ENCODE measurements at places on chromosomes 16 and 17.
A peak's percentile ranks its signal among the peaks of the same experiment; 100 is the strongest.

- ATAC-seq: no peak
Observed at GRCh38 chr16:65769776-65770438, 596.6 kb upstream of the CDH5 start.

- no peak for ATAC-seq
Observed at GRCh38 chr17:9211133-9211765, 189.9 kb downstream of the NTN1 start.

DNA sequence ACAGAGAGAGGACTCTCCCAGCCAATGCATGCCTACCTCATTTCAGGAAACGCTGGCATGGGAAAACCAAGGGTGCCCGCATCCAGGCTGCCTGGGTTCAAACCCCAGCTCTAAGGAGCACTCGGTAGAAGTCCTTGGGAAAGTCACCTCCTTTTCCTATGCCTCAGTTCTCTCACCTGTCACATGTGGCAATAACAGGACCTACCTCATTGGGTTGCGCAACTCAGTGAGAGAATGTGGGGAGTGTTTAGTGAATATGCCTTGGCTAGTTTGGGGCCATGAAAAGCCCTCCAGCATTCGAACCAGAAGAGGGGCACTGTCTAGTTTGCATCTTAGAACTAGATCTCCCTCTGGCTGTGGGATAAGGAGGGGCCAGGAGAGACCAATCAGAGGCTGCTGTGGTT, 9.0 kb upstream of the NXPH3 start:
- no peak for ATAC-seq

DNA sequence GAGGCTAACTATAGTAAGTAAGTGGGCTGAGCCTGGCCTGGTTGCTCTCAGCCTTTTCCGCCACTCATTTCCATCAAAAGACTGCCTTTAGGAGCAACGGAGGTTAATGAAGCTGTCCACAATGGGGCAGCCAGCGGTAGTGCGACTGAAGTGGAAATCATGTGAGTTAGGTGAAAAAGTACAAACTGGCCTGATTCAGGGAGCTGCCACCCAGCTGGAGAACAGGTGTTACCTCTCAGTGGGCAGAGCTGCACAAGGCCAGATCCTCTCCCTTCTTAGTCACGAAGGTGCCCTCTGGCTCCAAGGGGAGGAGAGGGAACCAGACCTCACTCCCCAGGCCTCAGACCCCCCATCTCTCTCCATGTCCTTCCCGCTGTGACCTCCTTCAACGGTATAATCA, 34.4 kb upstream of the CDRT4 start:
- no peak for ATAC-seq

GRCh38 chr17:39642291-39643074, 5.5 kb downstream of the STARD3 start:
- ATAC-seq: no peak

- ATAC-seq: peak; percentile 85
Observed at GRCh38 chr16:30949650-30950515, 1.0 kb downstream of the ORAI3 start.

DNA sequence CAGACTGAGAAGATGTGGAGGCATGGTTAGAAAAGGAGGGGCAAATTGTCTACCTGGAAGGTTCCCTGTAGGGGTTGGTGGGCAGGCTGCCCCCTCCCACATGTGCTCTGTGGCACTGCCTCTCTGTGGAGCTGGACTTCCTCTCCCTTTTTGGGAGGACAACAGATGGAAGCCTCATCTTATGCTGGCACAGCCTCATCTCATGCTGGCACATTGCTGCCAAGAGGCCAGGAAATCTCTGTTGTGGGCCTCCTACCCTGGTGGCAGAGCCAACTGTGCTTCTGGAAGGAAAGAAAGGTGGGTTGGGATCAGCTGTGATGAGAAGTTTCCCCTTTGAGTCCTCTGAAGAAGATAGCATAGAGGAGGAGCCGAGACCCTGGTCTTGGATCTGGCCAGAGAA, 19.7 kb upstream of the BRD7 start:
- no peak for ATAC-seq

- ATAC-seq: no peak
Observed at GRCh38 chr17:38541281-38541680, 64.5 kb downstream of the SRCIN1 start.

GRCh38 chr16:3054965-3055733, 8.8 kb downstream of the MMP25 start:
- no peak for ATAC-seq

DNA sequence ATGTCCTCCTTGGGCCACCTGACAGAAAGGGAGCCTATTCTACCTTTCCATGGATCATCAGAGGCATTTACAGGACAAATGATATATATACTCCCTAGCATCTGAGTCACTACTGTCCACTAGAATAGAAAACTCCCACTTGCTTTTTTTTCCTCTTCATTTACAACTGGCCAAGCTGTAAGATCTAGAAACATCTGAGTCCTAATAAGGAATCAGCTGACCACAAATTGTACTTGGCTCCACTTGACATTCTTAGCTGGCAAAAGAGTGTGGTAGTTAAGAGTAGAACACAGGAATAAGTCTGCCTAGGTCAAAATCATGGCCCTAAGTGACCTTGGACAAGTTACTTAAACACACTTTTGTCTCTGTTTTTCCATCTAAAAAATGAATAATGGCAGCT, 5.2 kb downstream of the RUSF1 start:
- ATAC-seq: no peak

DNA sequence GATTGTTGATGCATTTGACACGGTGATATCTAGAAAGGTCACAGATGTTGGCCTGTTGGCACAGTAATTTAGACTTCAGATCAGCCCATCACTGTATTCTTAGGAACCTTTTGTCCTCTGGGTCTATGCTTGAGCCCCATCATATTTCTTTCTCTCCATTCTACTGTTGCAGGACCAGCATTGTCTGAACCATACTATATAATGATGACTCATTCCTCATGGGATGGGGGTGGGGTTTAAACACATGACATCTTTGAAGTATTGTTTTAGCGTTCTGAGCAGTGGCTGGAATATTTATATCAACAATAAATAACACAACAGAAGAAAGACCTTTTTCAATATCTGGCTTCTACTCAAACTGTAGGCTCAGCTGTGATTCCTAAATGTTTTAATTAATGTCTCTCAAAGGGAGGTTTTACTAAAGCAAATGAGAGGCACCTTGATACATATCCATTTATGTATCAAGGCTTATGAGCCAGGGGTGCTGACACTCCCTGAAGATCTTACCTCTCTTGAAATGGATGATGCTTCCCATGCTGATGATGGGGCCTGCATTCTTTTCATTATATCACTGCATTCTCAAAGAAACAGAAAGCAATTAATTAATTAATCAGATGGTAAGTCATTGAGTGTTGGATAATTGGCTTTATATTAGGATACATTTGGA, 379.0 kb upstream of the GOT2 start:
- no peak for ATAC-seq

- peak; percentile 74 for ATAC-seq
Observed at GRCh38 chr17:78315355-78316114, 44.3 kb downstream of the SOCS3 start.

DNA sequence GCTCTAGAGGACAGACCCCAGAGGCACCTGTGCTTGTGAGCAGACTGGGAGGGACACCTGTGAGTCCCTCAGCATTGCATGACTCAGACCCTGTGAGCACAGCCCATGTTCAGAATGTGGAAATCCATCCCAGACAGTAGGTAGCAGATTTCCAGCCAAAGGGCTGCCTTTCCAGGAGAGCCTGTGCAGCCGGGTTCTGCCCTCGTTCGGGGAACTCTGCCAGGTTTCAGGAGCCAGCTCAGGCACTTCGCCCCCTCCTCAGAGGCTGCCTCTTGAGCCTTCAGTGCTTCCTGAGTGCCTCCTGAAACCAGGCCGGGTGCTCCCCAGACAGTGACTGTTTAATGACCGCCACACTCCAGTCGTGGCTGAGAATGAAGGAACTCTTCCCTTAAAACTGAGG, 23.3 kb upstream of the SDR42E2 start:
- no peak for ATAC-seq

- no peak for ATAC-seq
Observed at GRCh38 chr17:15509095-15509494, 41.7 kb upstream of the CDRT4 start.

- ATAC-seq: no peak
Observed at GRCh38 chr16:62035115-62036092, 834 bp downstream of the CDH8 start.

DNA sequence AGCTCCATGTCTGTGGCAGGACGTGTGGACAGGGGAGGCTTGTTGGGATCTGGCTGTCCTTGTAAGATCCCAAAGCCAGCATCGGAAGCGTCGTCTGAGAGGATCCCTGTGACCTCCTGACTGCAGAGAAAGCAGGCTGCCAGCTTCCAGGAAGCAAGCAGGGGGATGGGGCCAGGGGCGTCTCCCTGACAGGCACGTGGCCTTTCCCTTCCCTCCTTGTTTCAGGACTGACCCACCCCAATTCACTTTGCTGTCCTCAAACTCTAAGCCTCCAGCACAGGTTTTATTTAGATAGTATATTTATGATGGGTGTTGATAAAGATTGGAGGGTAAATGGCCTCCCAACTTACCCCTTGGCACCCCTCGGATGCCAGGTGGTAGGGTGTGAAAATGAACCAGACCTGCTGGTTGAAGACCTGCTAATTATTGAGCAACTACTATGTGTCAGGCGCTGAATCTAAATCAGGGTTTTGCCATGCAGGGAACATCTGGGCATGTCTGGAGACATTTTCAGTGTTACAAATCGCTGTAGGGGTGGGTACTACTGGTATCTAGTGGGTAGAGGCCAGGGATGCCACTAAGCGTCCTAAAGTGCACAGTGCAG, 24.5 kb downstream of the SOCS1 start:
- no peak for ATAC-seq

DNA sequence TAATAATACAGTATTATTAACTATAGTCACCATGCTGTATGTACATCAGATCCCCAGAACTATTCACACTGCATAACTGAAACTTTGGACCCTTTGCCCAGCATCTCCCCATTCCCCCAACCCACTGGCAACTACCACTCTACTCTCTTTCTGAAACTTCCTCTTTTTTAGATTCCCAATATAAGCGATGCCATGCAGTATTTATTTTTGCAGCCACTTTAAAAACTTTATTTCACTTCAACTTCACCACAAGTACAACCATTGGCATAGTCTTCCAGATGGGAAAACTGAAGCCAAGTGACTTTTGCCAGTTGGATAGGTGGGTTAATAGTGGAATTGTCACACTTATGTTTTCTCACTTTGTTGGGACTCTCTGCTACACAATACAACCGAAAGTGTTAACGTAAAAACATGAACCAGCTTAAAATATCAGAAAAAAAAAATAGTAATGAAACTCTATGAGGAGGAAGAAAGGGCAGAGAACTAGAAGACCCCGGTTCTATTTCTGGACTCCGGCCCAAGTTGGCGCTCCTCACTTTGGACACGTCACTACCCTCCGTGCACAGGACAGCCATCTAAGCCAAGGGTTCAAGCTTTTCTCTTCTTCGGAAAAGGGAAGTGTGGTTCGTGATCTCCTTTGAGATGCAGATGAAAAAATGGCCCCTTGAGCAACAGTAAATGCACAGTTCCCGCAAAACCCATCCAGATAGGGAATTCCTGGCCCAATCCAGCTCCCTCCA, 743 bp downstream of the SHCBP1 start:
- no peak for ATAC-seq
